ENCODE measurements at places on chromosomes 13 and 19. TPM values are rescaled to one million over a fixed set of nuclear protein-coding genes. Genes with fewer than 3 reads are reported as not detected.

SELENOV gene
- not detected for total RNA-seq

SOX1 gene
- 3.4 TPM for total RNA-seq

PRR20D gene
- total RNA-seq: not detected

RPL13A gene
- 2,724 TPM for total RNA-seq

GRCh38 chr13:25267715-25268114, 19.6 kb downstream of the MTMR6 start:
- DNase-seq: no peak

GRCh38 chr13:110592665-110593064, 22.7 kb upstream of the NAXD start:
- no peak for DNase-seq

DNA sequence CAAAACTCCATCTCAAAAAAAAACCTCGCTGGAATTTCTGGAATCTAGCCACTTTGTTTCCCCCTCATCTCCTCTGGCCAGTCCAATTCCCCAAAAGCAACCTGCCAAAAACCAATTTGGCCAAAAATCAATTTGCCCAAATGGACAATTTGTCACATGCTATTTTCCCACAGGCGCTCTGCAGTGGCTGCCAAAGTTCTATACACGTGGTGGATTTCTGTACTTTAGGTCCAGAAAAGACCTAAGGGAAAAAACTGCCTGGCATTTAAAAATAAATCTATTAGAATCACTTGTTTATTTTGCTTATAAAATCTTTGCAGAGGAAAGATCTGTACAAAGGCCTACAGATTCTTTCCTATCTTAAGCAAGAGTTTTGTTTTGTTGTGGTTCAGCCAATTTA, 79.4 kb downstream of the MAP4K1 start:
- no peak for DNase-seq

DNA sequence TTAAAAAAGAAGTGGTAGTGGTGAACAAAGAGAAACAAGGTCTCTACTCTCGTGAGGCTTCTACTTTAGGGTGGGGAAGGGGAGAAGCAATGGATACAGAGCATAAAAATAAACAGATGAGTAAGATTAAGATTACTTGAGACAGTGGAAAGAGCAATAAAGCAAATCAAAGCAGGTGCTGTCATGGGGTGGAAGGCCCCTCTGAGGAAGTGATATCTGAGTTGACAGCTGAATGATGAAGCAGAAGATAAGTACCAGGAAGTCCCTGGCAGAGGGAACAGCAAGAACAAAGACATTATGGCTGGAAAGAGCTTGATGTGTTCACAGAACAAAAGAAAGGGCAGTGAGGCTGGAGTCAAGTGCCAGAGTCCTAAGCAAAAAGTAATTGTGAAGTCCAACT, 221.8 kb downstream of the ENOX1 start:
- DNase-seq: no peak

All from Caki2 (cell line).